ENCODE measurements at places on chromosomes 12 and 14.

DNA sequence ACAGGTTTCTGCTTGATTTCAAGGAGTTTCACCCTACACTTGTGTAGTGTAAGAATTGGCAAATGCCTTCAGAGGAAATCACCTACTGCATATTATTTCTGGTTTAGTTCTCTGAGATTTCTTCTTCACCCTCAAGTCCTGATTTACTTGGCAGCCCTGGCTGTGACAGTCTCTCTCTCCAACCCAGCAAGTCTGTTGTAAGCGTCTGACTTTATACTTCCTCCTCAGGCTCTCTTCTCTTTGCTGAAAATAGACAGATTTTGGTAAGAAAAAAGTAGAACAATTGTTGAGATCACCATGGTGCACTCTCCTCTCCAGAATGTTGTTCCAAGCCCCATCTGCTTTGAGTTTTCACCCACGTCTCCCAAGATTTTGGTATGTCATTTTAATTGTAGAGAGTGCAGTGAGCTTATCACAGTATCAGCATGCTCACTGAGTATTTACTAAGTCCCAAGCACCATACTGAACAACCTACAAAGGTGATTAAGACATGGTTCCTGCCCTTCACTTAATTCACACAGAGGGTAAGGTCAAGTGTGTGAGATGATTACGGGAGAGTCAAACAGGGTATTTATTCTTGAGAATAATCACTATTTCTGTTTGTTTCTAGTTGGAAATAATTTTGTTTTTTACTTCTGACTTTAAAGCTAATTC is 148.7 kb downstream of the MDGA2 start:
- DNase-seq = no peak

DNA sequence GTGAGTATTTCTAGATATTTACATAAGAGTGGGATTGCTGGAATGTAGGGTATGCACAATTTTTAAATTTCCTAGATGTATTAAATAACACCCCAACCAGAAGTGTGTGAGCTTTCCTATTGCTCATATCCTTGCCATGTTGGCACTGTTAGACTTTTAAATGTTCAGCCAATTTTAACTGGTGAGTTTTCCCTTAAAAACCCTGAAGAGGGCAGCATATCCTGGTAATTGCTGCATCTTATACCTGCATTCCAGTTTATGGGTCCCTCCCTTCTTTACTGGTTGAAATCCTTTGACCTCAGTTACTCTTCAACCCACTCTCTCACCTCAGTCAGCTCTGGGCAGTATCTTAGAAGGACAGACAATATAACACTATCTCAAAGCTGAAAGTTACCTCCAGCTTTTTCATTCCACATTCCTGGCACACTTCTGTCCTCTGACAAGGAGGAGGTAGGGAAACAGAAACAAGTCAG is 270.6 kb downstream of the PAWR start:
- peak; percentile 31 for DNase-seq

GRCh38 chr12:98085046-98085755 is 430.2 kb upstream of the TMPO start:
- peak; percentile 40 for DNase-seq

DNA sequence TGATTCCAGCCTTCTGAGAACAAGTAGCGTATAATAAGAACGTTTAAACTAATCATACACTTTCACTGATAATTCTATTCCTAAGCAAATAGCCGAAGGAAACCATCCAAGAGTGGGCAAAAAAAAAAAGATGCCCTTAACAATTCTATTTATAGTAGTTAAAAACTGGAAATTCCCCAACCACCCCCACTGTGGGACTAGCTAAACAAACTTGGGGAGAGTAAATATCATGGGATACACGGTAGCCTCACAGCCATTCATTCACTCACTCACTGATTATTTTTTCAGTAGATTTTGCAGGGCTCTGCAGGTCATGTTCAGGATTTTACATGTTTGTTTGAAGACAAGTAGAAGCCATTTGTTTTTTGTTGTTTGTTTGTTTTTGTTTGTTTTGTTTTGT is 197.0 kb downstream of the ETV6 start:
- DNase-seq = no peak

DNA sequence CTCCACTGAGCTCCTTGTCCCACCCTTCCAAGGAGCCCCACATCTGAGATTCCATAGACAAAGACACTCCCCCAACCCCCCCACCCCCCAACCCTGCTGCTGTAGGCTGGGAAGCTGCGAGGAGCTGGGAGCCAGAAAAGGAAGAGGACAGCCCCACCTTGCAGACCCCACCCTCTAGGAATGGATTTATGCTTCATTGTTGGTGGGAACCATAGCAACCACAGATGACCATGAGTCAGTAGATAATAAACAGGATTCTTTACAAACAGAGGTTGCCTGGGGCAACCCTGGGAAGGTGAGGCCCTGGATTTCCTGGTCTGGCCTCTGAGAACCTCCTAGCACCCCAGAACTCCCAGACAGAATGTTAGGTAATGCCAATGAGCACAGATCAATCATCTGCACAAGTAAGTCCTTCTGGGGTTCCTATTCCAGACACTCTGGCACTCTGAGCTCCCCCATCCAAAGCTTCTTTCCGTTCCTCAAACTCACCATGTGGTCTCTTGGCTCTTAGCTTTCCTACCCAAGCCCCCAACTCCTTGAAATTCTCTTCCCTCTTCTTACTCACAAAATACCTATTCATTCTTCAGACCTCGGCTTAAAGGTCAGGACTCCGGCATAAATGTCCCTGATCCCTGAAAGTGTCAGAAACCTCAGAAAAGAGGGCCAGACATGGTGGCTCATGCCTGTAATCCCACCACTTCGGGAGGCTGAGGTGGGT is 15.2 kb upstream of the PLEKHG6 start:
- peak; percentile 70 for DNase-seq

DNA sequence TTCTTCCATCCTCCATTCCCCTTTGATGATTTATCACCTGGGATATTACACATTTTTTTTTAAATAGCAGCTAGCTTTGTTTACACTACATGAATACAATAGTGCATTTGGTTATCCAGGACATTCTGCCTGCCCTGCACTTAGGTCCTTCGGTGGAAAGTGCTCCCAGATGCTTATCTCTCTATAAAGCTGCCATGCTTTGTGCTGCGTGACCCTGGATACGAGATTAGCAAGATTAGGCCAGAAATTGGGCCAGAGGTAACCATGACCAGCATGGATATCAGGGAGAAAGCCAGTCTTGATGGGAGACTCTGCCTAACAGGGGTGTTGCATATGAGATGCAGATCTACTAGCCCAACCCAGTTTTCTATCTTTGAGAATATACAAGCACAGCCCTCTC is 12.1 kb upstream of the KRT83 start:
- DNase-seq = no peak

- peak; percentile 66 for DNase-seq
Observed at GRCh38 chr14:98069712-98070171, 1202.3 kb downstream of the BCL11B start.

DNA sequence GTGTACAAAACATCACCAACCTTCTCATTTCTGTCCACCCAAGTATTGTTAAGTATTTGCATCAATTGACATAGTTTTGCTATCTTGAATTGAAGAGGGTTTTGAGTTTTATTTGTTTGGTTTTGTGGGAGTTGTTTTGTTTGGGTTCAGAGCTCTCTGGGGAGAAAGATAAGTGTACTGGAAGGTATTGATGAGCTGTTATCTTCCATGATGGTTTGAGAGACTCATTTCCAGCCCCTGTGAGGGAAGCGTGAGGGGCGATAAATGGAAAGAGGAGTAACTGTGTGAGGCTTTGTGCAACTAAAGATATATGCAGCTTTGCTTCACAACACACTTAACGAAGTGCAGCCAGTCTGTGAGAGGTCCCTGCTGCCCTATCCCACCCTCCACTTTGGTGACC is 15.7 kb upstream of the CIPC start:
- DNase-seq = no peak

DNA sequence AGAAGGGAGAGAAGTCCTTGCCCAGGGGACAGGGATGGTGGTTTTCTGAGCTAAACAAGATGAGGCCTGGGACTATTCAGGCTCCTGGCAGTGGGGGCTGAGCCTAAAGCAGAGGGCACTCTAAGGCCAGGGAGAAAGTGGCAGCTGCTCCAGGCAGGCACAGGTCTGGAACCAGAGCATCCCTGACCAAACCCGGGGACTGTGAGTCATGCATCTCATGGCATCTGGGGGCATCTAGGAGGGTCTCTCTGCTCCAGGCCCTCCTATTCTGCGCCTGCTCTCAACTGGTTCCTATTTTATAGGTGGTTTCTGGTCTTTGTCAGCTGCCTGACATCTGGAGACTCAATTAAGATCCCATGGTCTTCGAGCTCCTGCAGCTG is 11.6 kb downstream of the KRT7 start:
- no peak for DNase-seq

DNA sequence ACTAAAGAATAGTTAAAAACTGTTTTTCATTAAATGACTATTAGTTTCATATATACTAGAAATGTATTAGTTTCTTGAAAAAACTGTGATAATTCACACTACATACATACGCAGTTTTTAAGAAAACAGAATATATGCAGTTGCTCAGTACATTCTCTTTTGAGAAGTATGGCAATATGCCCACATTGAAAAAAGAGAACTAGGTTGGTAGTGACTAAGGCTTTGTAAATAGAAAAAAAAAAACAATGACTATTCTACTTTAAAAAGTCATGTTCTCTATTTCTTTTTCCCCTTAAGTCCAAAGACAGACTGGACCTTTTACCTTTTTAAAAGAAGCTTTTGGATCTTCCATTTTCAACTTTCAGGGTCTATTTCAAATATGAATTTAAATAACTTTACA is 25.0 kb downstream of the SNX6 start:
- no peak for DNase-seq

DNA sequence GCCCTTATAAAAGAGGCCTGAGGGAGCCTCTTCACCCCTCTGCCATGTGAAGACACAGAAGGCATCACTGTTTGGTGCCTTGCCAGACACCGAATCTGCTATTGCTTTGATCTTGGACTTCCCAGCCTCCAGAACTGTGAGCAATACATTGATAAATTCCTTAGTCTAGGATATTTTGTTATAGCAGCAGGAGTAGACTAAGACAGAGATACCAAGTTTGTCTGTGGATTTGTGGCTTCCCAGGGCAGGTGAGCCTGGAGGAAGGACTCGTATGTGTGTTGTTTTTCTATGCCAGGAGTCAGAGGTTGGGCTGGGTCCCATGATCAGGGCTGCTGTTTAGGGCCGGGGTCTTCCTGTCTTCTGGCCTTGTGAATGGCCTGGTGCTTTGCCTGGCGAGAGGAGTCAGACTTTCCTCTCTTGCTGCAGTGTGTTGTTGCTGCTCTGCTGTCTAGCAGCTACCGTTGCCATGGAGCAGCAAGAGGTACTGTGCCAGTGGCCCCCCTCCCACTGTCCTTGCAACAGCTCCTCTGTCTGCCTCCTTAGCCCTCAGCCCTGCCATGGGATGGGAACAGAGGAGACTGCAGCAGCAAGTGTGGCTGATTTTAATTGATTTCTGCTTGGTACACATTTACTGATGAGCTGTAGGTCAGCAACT is 111.2 kb downstream of the CHST11 start:
- no peak for DNase-seq

DNA sequence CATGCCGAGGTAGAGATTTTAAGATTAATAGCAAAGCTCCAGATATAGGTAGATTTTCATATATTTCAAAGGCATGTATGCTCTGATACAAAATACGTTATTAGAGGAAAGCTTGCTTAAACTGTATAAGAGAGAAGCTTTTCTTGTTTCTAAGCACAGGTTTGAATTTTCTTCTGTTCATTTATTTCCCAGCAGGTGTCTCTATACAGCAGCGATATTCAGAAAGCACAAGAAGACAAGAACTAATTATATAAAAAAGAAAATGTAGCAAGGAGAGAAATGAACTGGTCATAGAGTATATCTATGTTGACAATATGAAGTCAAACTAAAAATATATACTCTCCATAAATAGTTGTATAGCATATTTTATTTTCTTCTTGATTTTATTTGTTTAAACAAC is 307.4 kb upstream of the NOVA1 start:
- peak; percentile 21 for DNase-seq

GRCh38 chr12:108793756-108794441 is 62.6 kb upstream of the CORO1C start:
- DNase-seq = no peak

GRCh38 chr14:54487771-54488170 is 1.0 kb downstream of the GMFB start:
- DNase-seq = peak; percentile 30

GRCh38 chr14:35044939-35045797 is 904 bp upstream of the FAM177A1 start:
- peak; percentile 5 for DNase-seq

DNA sequence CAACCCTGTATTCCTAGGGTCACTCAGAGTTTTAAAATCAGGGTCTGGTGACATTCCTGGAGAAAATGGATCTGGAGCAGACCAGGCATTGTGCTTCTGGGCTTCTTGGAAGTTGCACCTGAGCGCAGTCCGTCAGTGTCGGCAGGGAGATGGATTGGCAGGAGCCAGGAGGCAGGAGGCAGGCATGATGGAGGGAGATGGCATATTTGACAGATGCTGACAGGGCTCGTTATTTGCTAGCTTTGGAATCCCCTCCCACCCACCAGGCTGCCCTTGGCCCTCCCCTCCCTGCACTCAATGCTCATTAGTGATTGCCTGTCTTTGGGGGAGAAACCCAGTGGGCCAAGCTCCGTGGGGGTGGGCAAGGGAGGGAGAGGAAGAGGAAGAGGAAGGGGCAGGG is 4.7 kb downstream of the CISTR start:
- DNase-seq = no peak

GRCh38 chr12:72270961-72271360 is 1.2 kb upstream of the TRHDE start:
- DNase-seq = no peak

DNA sequence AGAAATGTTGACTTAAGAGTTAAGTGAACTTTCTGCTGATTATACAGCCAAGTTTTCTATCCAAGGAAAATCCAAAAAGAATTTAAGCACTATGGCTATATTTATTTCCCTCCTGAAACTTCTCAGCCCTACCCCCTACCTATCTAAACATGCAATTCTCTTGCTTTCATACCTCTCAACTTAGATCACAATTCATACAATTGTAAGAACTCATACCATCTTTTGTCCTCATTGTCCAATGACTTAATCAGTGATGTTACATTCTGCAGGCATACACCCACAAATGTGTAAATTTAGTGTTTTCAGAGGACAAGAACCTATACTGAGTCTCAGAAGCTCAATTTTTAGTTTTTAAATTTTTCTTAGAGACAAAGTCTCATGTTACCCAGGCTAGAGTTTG is 62.1 kb downstream of the ZFC3H1 start:
- peak; percentile 14 for DNase-seq

- DNase-seq = no peak
Observed at GRCh38 chr14:73342670-73343069, 105.4 kb downstream of the PAPLN start.

DNA sequence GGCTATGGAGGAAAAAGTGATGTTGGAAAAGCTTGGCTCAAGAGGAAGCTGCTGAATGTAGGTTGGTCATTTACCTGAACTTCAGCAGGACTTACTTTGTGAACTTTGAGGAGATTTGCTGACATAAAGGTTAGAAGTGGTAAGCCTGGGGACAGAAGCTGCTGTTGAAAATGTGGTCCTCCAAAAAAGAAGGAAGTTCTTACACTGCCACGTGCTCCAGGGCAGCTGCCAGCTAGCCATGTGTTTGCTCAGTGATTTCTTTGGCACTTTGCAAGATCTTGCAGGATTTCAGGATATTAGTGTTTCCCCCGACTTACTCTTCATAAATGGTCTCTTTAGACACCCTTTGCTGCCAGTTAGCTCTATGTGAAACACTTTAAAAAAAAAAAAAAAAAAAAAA is 14.8 kb upstream of the DYRK2 start:
- DNase-seq = peak; percentile 24

- no peak for DNase-seq
Observed at GRCh38 chr12:132461526-132461925, 28.4 kb upstream of the FBRSL1 start.

All from tongue (tissue), 3 donors.